HAP-1 (cell line): ENCODE measurements at places on chromosomes 1 and 21.

GRCh38 chr1:157498736-157499090 is 53.6 kb downstream of the FCRL5 start:
- no peak for DNase-seq

DNA sequence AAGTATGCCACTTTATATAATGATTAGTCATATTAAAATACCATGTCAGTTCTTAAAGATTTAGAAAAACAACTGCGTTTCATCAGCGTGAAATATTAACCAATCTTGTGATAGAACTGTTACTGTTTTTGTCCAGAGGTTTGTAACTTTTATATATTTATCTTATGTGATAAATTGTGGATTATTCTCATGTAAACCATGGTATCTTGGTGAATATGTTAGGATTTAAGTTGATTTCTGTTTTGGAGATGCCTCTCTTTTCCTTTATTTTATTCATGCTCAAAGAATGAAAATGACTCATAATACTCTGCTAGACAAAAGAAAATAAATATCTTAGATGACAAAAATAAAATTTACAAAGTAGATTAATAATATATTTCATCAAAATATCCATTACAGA is 88.4 kb downstream of the ADGRL4 start:
- no peak for DNase-seq

GRCh38 chr21:38266732-38267131 is 9.9 kb downstream of the KCNJ15 start:
- no peak for DNase-seq

GRCh38 chr1:154533952-154534844 is 24.3 kb downstream of the UBE2Q1 start:
- peak; percentile 65 for DNase-seq

DNA sequence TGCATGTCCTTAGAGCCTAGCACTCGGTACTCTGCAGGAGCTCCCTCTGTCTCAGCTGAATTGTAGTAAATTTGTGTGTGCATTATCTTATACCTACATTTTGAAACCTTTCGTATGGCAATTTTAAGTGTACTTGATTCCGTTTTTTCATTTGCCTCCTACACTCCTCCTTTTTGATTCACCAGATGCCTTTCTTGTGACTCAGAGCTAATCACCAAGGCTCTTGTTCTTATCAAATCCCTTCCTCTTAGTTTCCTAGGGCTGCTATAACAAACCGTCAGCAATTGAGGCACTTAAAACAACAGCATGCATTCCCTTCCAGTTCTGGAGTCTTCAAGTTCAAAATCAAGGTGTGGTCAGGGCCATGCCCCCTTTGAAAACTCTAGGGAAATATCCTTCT is 261.0 kb downstream of the ASTN1 start:
- no peak for DNase-seq
